ENCODE measurements at places on chromosomes 2 and 18.

- DNase-seq, result no peak
These were observed 83.6 kb downstream of the VRK2 start for GRCh38 chr2:58130238-58130637.

- DNase-seq, result no peak
These were observed 663.6 kb downstream of the IRS1 start for GRCh38 chr2:226135861-226136548.

DNA sequence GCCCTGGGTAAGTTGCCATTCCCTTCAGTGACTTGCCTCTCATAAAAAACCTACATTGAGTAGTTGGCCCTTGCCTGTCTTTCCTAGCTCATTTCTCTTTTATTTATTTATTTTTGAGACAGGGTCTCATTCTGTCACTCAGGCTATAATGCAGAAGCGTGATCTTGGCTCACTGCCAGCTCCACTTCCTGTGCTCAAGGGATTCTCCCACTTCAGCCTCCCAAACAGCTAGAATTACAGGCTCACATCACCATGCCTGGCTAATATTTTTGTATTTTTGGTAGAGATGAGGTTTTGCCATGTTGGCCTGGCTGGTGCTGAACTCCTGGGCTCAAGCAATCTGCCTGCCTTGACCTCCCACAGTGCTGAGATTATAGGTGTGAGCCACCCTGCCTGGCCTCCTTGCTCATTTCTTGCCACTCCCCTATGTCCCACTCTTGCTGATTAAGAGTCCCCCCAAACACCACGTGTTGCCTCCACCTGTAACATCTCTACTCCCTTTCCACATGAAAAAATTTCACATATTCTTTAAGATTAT lies 12.6 kb downstream of the EVA1A start:
- no peak for DNase-seq

- no peak for DNase-seq
These were observed 42.9 kb upstream of the EML6 start for GRCh38 chr2:54680397-54681041.

DNA sequence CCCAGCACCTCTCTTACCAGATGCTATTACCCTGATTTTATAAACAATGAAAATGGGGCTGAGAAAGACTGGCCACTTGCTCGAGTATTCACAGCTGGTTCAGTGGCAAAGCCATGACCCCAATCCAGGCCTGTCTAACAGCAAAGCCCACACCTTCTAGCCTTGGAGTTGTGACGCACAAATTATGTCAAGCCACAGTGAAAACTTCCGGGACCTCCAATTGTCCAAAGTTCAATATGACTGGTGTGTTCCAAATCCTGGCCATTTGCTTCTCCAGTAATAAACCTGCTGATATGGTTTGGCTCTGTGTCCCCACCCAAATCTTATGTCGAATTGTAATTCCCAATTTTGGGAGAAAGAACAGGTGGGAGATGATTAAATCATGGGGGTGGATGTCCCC lies 64.7 kb upstream of the RIOK3 start:
- no peak for DNase-seq

DNA sequence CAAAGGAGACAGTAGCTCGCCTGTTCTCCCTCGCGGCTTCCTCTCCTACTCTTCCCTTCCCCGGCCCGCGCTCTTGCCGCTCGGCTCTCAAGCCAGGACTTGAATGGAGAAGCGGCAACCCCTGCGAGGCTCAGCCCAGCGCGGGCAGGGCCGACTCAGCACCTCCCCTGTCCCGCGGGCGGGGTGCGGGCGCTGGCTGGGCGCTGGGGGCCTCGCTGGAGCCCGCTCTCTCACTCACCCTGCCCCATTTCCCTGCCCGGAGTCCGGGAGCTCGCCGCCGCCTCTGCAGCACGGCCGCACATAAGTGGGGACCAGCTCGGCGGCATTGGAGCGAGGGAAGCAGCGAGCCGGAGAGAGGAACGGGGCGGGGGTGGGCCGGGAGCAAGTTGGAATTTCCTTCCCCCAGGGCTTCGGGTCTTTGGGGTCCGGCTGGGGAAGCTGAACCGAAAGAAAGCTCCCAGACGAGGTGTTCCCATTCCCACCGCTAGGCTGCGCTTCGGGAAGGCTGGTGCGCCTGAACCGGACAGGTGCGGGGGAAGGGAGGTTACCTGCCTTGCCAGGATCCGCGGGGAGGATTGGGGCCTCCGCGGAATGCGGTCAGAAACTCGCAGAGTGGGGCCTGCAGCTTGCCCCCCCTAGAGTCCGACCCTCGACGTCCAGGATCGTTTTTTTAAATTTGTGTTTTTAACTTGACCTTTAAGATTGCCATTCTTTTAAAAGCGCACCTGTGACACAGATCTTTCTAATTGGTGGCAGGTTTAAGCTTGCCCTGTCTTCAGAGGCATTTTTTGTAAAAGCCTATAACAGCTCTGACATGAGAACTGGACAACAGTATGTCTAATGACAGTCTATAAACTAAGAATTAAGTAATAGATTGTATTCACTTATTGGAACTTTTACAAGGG lies at the start of gene COBLL1:
TSS of gene COBLL1 (minus strand) at position 105 of the 905 bp plus-strand sequence. CDS start 627 bp downstream, outside the sequence.
- DNase-seq, result no peak

- DNase-seq, result no peak
These were observed 472.2 kb upstream of the LINC00305 start for GRCh38 chr18:64620971-64621560.

GRCh38 chr2:41663056-41663455 lies 384.8 kb upstream of the PKDCC start:
- DNase-seq, result no peak

DNA sequence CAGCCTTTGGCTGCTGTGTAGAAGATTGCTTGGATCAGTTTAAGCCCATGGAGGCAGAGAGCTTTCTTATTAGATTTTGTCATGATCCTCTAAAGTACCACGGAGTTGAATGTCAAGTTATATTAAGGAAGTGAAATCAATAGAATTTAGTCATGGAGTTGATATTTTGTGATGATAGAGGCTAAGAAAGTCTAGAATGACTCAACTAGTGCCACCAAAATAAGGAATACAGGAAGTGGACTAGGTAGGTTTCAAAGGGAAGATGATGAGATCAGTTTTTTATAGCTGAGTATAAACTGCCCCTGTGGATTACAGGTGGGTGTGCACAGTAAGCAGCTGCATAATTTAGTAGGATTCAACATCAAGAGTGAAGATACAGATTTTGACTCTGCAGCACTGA lies 25.2 kb downstream of the FBXO36 start:
- no peak for DNase-seq

GRCh38 chr2:38539086-38539485 lies 63.6 kb downstream of the HNRNPLL start:
- DNase-seq, result no peak

DNA sequence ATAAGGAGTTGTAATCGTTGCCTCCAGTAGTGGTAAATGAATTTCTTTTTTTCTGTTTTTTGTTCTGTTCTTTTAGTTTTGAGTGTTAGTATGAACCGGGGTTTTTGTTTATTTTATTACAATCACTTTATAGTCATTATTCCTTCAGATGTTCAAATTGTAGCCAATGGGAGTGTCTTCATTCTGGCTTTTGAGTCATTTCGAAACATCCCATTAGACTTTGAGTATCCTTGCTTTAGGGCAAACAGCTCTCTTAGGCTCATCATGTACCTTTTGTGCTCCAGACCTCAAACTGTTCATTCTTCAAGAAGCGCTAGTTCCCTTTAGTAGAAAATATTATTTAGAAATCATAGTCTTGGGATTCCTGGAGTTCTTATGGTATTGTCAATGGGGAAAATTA lies 54.2 kb upstream of the PAX3 start:
- DNase-seq, result no peak

DNA sequence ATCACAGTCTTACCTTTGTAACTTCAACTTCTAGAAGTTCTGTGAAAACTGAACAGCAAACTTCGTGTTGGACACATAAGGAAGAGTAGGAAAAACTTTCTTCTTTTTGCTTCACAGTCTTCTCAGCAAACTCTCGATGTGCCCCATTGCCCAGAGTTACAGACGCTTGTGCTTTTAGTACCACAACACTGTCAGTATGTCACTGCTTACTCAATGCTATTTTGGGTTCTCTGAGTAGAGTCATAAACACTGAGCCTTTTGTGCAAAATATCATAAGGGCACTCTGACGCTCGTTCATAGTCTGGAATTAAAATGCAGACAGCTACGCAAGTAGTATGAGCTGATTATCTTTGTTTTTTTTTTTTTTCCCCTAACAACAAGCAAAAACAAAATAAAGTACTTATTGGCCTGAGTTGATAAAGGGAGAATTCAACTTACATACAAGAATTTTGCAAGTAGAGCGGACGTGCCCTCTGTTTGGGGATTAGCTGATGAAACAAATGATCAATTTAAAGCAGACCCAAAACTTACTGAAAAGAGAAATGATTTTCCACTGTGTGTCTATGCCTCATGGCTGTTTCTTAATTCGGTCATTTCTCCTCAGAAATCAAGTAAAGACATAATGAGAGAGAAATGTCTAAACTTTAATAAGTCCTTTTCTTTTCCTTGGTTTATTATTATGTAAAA lies at the start of gene CDH19:
TSS of gene CDH19 (minus strand) at position 150 of the 687 bp plus-strand sequence. CDS start 31,886 bp downstream, outside the sequence.
- DNase-seq, result no peak

DNA sequence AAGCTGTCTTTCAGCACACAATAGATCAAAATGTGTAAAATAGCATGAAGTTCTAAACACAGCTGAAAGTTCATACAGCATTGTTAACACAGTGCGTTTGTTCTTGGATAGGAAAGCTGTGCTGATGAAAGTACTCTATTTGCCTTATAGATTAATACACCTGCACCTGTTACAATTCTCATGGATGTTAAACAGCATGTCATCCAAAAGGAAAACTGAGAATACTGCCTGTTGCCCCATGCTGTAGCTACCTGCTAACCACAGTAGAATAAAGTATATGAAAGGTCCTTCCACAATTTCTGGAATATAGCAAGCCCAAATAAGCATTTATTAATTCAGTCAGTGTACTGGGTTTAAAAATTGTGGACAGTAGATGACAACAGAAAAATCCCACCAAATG lies 166.7 kb upstream of the DTNA start:
- no peak for DNase-seq

DNA sequence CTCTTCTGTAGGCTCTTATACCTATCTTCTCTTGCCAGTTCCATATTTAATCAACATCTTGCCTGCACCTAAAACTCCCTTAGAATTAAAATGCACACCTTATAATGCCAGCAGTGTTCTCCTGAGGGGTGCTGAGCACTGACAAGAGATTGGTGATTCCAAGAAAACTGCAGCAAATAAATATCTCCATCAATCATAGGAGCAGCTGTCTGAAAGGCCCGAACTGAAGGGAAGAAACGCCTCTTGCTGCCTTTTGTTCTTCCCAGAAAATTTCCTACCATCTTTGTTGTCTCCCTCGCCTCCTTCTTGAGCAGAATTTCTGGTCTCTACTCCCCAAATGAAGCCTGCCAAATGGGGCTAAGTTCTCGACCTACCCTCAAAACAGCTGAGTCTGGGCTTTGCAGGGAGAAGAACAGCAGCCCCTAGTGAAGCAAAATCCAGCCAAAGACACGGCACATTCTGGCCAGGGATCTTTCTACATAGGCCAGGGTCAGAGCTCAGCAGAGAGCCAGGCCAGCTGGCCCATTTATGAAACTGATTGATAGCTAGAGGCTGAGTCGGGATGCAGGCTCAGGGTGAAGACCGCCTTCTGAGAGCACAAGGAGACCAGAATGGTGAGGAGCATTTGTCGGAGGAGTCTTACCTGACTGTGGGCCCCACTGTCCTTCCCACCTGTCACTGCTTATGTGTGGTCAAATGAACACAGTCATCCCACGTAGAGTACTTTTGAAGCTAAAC lies 20.4 kb upstream of the TMEM247 start:
- no peak for DNase-seq

DNA sequence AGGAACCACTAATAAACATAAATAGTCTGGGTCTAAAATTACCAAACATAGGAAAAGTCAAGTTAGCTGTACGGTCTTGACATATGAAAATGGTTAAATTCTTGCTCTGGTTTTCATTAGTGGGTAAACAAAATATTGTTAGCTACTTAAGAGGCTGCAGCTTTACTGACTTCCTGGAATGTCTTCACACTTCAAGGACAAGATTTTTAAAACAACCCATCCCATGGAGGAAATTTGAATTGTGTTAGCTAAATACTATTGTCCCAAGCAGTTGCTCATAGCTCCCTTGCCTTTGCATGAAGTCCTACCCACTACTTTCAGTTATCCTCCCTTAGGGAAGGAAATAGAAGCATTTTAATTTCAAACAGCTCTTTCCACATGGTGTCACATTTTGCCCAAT lies 128.5 kb downstream of the EPHA4 start:
- DNase-seq, result no peak

GRCh38 chr2:66815886-66816285 lies 381.0 kb downstream of the MEIS1 start:
- DNase-seq, result no peak

- no peak for DNase-seq
These were observed 362.4 kb downstream of the CYRIA start for GRCh38 chr2:16303273-16303577.

GRCh38 chr18:77052983-77053309 lies 79.6 kb downstream of the MBP start:
- DNase-seq, result no peak

- peak; percentile 64 for DNase-seq
These were observed 2.1 kb upstream of the CHCHD5 start for GRCh38 chr2:112582314-112582746.

- DNase-seq, result no peak
These were observed 49.5 kb upstream of the KIDINS220 start for GRCh38 chr2:8886876-8887275.

DNA sequence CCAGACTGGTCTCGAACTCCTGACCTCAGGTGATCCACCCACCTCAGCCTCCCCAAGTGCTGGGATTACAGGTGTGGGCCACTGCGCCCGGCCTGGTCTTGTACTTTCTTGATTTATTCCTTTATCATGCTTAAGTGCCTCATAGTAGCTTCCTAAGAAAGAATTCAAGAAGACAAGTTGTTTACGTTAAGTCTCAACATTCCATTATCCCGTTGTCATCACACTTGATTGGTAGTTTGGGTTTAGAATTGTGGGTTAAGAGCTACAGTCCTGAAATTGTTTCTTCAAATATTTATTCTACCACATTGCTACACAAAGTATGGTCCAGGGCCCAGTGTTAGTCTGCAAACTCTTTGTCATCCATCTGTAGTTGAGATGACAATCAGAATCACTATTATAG lies 194.0 kb downstream of the VWC2L start:
- DNase-seq, result no peak
